Uterus (tissue), 4 donors: ENCODE measurements at places on chromosomes 1 and 21. TPM values are rescaled to one million over a fixed set of nuclear protein-coding genes. Genes with fewer than 3 reads are reported as not detected.

Gene NBPF20
- 5.3 TPM for total RNA-seq

Gene DARS2
- total RNA-seq: 4.1 TPM

- DNase-seq: no peak
These were observed 28.9 kb downstream of the OBSCN start for GRCh38 chr1:228236744-228237143.

GRCh38 chr1:40668769-40669525 lies 3.5 kb upstream of the RIMS3 start:
- peak; percentile 71 for DNase-seq

Gene PRELP
- 6.2 TPM for total RNA-seq

GRCh38 chr1:38786040-38786436 lies 73.5 kb downstream of the RRAGC start:
- no peak for DNase-seq

DNA sequence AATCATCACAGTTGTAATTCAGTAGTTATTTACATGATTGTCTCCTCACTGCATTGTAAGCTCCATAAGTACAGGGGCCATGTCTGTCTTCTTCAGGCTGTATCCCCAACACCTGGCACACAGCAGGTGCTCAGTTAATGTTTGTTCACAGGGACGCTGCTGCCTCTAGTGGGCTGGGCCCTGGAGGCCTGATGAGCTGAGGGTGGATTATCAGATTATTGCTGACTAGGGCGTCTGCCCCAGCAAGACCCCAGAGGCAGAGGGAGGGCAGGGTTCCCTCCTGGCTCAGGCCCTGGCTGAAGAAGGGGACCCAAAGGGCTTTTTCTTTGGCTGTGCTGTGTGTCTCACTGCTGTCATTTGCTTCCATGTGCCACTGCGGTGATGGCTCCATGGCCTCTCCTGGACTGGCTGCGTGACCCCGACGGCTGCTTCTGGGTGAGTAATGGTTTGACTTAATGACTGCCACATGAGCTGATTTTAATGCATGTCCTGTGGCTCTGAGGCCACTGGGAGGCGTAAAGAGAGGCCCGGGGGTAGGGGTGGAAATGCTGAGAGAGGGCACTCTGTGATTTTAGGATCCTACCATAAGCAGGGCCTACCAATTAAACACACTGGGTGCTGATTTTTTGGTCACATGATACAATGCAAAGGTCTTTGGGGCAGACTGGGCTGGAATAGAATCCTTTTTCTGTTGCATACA lies 20.8 kb upstream of the EPB41 start:
- DNase-seq: no peak

DNA sequence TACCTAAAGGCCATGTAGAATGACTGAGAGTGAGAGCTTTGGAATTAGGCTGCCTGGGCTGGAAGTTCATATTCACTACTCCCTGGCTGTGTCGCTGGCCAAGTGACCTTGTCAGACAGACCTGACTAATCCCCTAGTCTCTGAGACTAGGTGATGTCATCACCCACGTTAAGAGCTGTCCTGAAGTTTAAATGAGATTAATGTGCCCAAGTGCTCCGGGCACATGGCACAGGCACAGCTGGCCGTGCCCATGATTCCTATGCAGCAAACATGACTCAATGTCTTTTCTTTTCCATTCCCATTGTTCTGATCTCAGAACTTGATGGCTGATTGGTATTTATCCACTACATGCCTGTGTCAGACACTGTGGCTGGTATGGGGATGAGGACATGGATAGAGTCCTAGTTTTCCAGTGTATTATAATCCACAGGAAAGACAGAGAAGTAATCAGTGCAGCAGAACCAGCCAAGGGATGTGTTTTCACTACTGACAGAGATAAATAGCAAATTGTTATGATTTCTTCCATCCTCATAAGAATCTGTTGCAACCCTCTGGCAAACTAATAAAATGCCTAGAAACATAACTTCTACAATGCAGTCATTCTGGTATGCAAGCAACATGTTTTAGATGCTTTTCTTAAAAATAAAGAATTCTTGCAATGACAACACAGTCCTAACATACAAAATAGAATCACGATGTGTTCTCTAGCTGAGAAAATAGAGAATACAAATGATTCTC lies 180.9 kb downstream of the PCP4 start:
- no peak for DNase-seq

DNA sequence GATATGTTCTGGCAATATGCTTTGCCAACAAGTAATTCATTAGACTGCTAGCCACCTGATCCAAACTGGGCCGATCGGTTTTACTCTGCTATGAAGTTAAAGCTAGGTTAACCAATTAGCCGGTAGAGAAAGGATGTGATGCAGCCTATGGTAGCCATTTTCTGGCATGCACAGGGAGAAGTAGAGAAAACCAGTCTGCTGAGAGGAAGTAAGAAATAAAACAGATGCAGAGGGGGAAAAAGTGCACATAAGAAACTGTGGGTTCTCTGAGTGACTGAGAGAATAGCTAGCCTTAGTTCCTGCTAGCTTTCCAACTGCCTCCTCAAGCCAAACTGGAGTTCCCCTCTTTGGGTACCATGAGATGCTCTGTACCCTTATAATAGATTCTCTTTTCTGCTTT lies 52.8 kb downstream of the ARID4B start:
- no peak for DNase-seq

DNA sequence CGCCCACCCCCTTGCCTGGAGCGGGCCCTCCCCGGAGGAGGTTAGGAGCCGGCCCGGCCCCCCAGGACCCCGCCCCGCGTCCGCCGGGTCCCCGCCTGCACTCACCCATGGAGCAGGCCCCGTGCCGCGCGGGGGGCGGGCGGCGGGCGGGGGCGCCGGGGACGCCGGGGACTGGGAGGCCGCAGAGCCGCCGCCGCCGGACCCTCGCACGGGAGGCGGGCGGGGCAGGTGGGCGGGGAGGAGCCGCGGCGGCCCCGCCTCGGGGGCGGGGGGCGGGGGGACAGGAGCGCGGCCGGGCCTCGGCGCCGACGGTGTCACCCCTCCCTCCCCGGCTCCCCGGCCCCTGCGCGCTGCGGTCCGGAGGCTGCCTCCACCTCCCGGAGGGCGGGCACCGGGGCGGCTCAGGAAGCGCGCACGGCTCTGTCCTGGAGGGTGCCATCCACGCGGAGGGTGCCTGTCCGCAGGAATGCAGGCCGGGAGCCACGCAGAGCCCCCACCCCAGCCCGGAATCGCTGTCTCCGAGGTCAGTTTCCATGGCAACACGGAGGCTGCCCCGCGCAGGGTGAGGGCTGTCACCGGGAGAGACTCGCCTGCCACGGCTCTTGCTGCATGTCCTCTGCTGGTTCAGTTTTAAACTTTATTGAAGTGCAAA lies 5.9 kb upstream of the PLEKHG5 start:
- no peak for DNase-seq

Gene LRRC38
- total RNA-seq: not detected

Gene TCEA3
- total RNA-seq: 70.9 TPM

Gene PTPRF
- 77.6 TPM for total RNA-seq

Gene PLA2G2C
- total RNA-seq: not detected

DNA sequence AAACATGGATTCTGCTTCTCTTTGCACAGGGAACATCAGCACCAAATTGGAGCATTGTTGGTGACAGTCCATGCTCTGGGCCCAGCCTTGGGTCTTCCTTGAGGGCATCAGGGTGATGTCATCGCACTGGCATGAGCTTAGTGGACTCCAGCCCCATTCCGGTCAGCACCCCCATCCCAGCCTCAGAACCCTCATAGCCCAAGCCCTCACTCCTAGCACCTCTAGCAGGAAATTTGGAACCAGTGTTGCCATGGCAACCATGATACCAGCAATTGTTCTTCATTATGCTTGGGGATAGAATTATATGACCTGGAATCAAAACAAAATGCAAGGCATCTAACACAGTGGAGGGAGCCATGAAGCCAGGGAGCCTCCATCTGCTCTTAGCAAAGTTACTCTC lies 83.1 kb downstream of the VWA5B1 start:
- no peak for DNase-seq

Gene DDI2
- total RNA-seq: 26.2 TPM

DNA sequence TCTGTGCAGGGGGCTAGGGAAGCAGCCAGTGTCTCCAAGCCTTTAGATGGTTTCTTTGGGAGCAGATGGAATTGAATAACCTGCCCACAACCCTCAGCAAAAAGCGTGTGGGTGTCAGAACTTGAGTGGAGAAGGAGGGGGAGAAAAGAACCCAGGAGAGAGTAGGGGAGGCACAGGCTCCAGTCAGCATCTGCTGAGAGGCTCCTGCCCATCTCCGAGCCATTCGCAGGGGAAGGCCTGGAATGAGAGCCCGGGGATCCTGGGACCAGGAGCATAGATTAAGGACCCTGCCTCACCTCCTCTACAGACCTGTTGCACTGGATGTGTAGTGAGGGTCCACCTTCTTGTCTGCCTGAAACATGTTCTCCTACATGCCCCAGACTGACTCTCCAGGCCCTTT lies 16.3 kb downstream of the TMEM81 start:
- no peak for DNase-seq

- no peak for DNase-seq
These were observed 37.1 kb upstream of the CSF1 start for GRCh38 chr1:109873278-109874175.

GRCh38 chr21:39094087-39094780 lies 89.0 kb downstream of the PSMG1 start:
- no peak for DNase-seq
